NCI-H345 (cell line): ENCODE measurements at places on chromosomes 3 and 15.

DNA sequence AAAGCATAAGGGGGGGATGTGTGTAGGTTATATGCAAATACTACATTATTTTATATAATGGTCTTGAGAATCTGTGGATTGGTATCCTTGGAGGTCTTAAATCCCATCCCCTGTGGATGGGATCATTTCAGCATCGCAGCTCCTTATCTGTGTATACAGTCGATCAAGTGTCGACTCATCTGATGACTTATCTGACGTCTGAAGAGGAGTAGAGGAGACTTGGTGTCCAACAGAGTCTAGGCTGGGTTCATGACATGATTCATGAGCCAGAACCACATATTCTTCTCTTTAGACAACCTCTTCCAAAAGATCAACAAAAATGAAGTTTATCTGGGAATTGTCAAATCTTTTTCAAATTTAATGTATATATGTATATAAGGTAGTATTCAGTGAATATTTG lies 220.7 kb downstream of the NR2F2 start:
- DNase-seq: no peak

DNA sequence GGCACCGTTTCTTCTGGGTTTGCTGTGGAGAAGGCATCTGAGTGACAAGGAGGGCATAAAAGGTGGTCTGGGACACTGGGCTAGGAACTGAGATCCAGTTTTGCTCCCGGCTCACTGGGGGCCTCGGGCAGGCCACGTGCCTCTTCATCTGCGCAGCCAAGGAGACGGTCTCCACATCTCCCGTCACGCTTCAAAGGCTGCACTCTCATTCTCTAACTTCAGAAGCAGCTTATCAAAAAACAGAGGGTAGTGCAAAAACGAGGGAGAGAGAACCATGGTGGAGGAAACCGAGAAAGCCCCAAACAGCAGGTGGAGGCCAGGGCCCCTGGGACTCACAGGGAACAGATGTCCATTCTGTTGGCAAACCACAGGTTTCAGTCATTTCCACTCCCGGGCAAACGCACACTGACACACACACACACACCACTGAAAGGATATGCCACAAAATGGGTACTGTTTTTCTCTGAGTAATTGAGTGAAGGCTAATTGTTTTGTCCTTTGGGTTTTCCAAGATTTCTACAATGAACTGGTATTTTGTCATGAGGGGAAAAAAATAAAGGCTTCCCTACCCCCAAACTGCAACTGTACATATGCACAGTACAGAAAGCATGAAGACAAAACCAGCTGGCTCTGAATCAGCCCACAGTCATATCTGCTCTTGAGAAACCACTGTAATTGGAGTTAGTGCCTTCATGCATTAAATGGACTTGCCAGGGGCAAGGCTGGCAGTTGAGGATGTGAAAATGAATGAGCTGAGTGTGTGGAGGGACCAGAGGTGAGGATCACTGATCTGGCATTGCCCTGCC lies 71.9 kb downstream of the MGLL start:
- no peak for DNase-seq

DNA sequence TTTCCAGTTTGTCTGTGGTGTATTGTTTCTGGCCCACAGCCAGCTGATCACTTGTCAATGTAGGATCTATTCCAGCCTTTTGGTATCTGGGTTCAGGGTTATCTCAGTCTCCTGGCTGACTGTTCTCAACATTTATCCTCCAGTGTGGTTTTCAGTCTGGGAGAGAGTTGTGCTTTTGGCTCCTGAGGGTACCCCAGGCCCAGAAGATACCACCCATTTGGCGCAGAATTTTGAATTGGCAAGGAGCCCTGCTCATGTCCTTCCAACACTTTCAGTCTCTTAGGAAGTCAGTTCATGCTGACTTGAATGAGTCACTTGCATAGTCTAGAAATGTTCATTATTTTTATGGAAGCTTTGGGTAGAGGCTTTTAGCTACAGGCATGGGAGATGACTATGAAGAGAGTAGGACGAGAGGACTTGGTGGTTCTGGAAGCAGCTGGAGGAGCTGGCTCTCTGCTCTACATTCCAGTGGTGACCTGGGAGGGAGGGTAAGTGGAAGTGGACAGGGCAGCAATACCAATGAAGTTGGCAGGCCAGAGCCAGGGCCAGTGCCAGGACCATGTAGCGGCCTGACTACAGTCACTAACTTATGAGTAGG lies 7.2 kb downstream of the POLR2H start:
- no peak for DNase-seq

GRCh38 chr3:43434431-43434830 lies 148.1 kb downstream of the SNRK start:
- no peak for DNase-seq

DNA sequence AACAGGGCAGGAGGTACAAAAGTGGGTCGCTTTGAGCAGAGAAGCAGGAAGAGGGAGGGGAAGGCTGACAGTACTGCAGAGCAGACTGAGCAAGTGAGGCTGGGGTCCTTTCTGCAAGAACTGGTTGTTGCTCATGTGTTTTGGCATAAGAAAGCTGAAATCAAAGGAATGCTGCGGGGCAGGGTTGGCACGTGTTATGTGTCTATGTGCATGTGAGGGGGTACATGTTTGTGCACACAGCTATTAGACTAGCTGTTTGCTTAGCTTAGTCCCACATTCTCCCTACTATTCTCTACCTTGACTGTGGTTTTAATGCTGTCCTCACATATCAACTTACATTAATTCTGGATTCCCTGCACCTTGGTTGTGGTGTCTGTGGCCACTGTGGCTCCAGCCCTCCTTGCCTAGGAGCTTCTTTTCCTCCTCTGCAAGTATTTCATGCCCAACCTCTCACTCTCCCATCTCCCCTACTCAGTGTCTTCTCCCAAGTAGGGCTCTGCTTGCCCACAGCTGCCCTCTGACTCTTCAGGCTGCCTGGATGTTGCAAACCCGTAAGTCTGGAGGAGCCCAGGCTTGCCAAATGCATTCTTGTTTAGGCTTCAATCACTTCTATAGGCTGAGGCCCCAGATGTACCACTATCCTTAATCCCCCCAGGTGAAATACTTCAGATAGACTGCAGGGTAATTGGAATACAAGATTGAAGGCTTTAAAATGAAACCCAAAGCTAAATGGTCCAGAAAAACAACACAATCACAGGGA lies 4.8 kb downstream of the TAGLN3 start:
- no peak for DNase-seq

- DNase-seq: no peak
Observed at GRCh38 chr3:4778119-4778518, 201.1 kb upstream of the BHLHE40 start.

GRCh38 chr3:119239206-119239820 lies 1.4 kb downstream of the B4GALT4 start:
- no peak for DNase-seq

GRCh38 chr3:127212711-127213110 lies 19.8 kb downstream of the PRR23E start:
- no peak for DNase-seq

DNA sequence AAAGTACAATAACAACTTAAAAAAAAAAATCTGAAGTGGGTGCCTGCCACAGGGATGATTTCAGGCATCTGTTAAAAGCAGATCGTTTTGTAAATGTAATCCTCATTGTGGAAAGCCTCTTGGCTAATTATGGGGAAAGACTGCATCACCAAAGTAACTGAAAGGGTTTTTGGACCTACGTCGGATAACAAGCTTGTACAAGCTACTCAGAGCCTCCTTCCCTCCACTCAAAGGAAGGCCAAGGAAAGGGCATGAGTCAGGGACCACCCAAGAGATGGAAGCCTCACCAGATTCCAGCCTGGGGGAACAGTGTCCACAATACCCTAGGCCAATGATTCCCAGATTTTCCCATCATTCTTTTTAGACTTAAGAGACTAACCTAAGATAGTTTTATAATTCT lies 84.3 kb downstream of the ATP1B3 start:
- DNase-seq: no peak

- no peak for DNase-seq
Observed at GRCh38 chr15:58553365-58553918, 121.7 kb downstream of the LIPC start.

GRCh38 chr3:46410669-46411068 lies 3.6 kb downstream of the CCRL2 start:
- no peak for DNase-seq

- no peak for DNase-seq
Observed at GRCh38 chr3:36696799-36697198, 67.6 kb downstream of the DCLK3 start.

- DNase-seq: no peak
Observed at GRCh38 chr15:83869341-83869740, 215.4 kb downstream of the ADAMTSL3 start.

GRCh38 chr15:48751595-48751994 lies 59.3 kb downstream of the CEP152 start:
- no peak for DNase-seq

DNA sequence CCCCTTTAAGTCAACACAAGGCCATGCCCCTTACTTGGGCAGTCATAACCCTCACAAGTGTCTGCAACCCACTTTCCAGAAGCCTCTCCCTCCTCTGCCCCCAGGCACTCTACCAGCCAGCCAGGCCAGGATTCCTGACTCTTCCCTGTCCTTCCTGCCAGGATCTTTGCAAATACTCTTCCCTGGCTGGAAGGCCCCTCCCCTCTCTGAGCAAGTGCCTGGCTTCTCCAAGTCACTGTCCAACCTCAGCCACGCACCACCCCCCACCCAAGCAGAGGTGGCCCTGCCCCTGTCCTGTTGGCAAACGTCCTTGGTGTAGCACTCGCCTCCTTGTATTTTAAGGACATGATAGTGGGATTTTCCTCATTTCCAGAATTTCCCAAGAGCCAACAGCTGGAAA lies 54.7 kb upstream of the USP3 start:
- DNase-seq: no peak

DNA sequence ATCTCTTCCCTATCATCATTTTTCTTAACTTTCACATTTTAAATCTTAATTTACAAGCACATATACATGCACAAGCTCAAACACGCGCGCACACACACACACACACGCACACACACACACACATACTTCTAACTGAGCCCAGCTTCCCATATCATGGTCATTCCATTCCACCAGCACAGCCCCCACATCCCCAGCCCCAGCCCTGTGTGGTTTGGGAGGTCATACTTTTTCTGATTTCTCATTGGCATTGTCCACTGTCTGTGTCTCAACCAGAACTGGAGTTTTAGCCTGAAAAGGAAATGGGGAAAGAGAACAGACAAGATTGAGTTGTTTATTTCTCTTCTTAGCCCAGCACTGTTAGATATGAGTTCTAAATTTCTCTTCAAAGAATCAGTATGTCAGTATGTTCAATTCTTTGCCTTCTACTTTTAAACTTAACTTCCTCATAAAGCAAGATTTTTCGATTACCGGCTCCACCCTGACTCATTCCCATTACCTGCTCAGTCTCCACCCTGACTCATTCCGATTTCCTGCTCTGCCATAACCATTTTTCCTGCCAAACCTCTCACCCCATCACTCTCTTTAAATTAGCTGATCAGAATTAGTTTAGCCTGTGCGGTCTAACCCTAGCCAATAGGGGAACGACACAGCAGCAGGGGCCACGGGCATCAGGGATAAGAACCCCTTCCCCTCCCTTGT lies 6.4 kb downstream of the IQCF1 start:
- DNase-seq: no peak

- DNase-seq: no peak
Observed at GRCh38 chr3:194401868-194402329, 2.8 kb upstream of the GP5 start.

- DNase-seq: no peak
Observed at GRCh38 chr3:152226176-152226575, 42.6 kb upstream of the MBNL1 start.

DNA sequence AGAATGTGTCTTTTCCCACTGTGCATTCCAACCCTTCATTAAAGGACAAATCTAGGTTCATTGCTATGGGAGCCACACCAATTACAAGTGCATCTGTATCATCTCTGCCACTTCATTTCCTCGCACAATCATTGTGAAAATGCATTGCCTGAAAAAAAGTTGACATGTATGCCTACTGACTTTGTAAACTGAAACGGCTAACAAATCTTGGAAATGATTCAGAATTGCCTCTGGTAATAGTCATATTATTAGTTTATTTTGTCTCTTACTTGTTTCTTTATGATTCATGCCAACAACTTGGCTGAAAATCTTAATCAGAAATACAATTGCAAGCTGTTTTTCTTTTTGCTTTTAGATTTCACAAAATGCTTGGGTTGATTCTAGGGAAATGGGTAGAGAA lies 497.1 kb downstream of the ZIC1 start:
- no peak for DNase-seq

DNA sequence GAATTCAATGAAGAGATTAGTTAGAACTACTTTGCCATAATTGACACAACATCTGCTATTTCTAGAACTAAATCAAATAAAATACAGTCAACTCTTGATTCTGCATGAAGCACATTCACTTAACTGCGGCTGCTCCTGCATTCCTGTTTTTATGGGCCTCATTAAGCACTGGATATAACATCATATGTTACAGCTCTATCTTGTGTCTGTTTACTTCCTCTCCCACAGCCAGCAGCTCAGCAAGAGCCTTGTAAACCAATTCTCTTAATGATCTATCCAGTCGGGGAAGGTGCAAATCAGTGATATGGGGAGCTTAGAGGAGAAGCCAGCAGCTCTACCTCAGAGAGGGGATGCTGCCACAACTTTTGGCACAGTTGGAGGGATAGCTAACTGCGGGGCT lies 329.2 kb downstream of the ARRDC4 start:
- DNase-seq: no peak

DNA sequence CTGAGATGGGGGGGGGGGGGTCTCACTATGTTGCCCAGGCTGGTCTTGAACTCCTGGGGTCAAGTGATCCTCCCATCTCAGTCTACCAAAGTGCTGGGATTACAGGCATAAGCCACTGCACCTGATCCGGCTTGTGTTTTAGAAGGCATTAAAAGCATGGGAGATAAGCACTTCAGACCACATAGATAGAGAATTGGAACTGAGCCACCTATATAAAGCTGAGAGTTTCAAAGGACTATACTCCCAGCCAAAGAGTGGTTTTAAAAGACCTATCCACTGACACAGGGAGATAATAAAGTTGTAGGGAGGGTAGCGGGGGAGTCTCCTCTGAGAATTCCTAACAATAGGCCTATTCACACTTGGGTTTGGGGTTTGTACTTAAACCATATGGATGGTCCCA lies 34.8 kb downstream of the DENND4A start:
- DNase-seq: no peak

- no peak for DNase-seq
Observed at GRCh38 chr3:181691901-181692300, 19.8 kb upstream of the SOX2 start.

DNA sequence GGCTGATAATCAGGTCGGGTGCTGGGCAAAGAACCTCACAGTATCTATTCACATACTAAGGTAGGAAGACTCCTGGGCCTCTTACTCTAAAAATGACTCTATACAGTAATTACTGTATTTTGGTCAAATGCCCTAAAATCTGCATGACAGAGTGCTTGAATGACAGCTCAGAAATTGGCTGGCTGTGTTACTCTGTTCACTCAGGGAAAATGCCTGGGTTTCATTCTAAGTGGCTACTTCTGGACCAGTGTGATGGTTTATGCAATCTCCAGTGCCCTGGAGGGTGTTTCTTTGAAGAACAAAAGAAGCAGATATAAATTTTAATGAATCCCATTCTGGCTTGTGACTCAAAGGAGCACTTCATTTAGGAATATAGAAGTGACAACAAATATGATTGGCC lies 2.2 kb downstream of the GABRR3 start:
- no peak for DNase-seq
